ENCODE measurements at places on chromosomes 1 and 21. TPM values are rescaled to one million over a fixed set of nuclear protein-coding genes. Genes with fewer than 3 reads are reported as not detected.

The SEC16B gene
- not detected for total RNA-seq

The GNG4 gene
- 2.3 TPM for total RNA-seq

The ADARB1 gene
- 36.2 TPM for total RNA-seq

The CR1L gene
- not detected for total RNA-seq

The ZNF326 gene
- total RNA-seq = 21.1 TPM

The SMIM1 gene
- 1.5 TPM for total RNA-seq

DNA sequence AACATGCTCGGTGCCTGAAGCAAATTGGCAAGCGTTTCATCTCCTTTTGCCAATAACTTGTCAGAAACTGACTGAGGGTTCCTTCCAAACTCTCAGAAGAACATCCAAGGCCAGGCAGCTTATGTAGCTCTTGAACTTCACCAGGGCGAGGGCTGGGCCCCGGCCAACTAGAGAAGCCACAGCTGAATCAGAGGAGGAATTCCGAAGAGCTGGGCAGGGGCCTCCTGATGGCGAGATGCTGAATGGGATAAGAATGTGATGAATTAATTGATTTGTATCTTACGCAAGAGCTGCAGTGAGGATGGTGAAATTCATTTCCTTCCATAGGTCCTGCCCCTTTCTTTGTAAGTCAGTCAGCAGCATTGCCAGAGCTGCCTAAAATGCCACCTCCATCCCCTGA, 345.8 kb downstream of the KIF26B start:
- no peak for DNase-seq

DNA sequence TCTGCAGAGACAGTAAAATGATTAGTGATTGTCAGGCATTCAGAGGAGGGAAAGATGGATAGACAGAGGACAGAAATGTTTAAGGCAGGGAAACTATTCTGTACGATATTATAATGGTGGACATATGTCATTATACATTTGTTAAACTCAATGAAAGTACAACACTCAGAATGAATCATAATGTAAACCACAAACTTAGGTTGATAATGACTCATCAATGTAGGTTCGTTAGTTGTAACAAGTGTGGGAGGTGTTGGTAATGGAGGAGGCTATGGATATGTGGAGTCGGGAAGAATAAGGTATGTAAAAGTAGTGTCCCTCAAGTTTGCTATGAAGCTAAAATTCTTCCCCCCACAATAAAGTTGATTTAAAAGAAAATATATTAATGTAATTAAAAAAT, 455.0 kb downstream of the BRINP3 start:
- DNase-seq = no peak

DNA sequence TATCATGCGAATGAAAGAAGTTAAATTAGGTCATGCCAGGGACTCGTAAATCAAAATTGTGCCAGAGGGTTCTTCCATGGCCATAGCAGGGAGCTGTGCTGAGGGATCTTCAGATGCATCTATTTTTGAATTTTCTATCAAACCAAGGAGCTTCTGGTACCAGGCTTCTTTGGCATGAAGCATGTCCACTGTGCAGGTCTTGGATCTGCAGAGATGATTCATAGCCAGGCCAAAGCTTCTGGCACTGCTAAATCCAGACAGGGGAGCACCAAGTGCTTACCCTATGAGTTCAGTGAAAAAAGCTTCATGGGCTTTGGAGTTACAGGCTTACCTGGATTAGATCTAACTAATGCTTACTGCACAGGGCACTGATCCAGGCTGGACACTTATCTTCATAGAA, 154.2 kb upstream of the DAB1 start:
- no peak for DNase-seq

- DNase-seq = no peak
These were observed 25.7 kb downstream of the CRYAA start for GRCh38 chr21:43194303-43195120.

- DNase-seq = no peak
These were observed 2.0 kb downstream of the CAMSAP2 start for GRCh38 chr1:200740571-200741208.

DNA sequence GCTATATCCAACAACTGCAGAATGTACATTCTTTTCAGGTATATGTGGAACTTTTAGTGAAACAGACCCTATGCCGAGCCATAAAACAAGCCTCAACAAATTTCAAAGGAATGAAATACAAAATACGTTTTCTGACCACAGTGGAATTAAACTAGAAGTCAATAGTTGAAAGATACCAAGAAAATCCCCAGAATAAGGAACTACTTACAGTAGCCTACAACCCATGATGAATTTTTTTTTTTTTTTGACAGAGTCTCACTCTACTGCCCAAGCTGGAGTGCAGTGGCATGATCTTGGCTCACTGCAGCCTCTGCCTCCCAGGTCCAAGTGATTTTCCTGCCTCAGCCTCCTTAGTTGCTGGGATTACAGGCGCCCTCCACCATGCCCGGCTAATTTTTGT, 83.4 kb downstream of the RUNX3 start:
- DNase-seq = no peak

DNA sequence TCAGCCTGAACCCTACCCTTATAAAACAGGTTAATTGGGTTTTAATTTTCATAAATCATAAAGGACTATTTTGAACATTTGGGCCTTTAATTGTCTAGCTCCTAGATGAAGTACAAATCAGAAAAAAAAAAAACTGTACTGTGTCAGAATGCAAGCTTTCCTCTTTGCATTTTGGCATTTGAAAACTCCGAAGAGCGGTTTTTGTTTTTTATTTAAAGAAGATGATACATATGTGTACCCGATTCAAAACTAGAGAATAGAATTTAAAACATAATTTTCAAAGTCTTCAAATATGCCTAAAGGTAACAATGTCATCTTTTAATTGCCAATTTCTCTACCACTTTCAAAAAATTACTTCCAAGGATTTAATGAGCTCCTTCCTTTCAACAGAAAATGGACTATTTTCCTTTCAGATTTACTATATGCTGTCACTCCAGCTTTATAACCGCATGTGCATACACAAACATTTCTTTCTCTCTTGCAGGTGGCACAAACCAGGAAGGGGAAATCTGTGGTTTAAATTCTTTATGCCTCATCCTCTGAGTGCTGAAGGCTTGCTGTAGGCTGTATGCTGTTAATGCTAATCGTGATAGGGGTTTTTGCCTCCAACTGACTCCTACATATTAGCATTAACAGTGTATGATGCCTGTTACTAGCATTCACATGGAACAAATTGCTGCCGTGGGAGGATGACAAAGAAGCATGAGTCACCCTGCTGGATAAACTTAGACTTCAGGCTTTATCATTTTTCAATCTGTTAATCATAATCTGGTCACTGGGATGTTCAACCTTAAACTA, 33.7 kb downstream of the MRPL39 start:
- DNase-seq = peak; percentile 87

DNA sequence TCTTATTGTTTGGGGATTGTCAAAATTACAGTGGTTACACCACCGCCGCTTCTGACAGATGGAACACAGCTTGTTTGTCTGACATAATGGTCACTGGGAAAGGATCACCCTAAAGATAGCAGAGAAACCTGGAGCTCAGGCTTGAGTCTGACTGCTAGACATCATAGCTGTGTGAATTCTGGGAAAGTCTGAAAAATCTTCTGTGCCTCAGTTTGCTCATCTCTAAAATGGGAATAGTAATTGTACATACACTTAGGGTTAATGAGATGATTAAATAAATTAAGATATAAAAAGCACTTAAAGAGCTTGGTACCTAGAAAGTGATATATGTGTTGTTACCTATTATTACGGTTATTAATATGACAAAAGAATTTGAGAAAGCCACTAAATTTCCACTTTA, 39.7 kb upstream of the NRIP1 start:
- no peak for DNase-seq

DNA sequence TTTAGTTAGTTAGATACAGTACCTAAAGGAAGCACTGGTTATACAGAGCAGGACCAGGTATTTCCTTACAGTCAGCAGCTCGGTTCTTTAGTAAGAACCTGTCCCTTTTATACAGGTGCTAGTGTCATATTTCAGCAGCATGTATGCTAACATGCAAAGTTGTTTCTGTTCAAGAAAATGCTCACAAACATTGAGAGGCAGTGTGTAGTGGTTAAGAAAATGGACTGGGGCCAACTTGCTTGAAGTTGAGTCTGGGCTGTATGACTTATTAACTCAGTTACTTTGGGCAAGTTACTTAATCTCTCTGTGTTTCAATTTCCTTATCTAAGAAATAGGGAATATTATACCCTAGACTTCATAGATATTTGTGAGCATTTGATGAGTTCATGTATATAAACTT, 31.1 kb downstream of the AK4 start:
- DNase-seq = no peak

GRCh38 chr1:9840176-9840575, 16.4 kb upstream of the CLSTN1 start:
- no peak for DNase-seq

DNA sequence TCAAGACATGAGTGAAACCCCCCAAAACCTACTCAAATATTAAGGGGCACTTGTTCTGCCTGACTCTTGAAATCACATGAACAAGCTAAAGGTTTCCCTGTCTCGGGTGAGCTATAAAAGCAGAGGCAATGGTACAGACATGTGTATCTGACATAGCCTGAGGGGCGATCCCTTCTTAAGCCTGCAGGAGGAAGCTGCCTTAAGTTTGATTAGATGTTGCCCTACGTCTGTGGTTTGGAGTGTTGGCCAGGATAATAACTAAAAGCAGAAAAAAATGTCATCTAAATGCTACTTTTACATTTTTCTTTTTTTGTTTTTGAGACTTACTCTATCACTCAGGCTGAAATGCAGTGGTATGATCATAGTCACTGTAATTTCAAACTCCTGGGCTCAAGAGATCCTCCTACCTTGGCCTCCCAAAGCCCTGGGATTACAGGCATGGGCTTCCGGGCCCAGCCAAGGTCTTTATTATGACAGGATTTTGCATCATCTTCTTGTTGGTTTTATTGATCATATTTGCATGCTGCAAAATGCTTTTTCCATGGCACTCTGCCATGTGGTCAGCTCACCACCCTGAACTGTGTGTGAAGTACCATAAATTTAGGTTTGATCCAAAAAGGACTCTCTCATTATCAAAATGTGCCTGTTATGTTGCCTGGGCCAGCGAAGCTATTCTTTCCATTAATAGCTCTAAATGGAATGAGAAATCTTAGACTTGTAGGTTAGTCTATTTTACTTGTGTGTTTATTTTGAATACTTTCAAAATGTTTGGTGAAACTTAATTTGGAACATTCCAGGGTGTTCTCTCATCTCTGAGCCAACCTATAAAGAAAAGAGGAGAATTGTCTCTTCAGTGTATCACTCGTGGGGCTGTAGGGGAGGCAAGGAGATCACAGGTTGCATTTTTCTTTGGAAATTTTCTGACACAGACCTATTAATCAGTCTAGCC, 15.0 kb upstream of the HMGN1 start:
- DNase-seq = no peak

DNA sequence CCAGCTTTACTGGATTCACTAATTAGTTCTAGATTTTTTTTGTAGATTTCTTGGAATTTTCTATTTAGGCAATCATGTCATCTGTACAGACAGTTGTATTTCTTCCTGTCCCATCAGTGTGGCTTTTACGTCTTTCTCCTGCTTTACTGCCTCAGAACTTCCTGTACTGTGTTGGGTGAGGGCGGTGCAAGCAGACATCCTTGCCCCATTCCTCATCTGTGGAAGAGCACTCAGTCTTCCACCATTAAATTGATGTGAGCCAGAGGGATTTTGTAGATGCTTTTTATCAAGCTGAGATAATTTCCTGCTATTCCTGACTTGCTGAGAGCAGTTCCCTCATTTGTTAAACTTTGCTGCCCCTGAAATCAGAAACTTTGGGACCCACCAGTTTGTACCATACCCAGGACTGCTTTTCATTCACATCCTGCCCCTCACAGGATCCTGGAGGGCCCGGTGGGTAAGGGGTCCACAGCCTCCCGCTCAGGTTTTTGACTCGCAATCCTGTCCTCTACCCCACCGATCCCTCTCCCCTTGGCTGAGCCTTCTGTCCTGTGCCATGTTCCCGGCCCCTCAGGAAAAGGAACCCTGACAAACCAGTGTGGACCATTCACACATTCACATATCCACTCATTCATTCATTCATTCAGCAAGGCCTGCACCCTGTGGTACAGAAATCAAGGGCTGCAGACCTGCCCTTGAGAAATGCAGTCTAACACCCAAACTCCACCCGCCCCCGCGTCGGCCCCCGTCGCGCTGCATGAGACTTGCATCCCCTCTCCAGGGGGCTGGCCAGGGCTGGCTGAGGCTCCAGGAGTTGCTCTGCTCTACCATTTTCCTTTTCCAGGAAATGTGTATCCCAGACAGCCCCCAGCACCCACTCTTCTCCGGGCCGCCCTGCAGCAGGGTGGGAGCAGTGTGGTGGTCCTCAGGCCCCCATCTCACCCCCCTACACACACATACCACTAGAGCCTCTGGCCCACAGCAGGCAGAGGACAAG, 246.5 kb upstream of the VAMP3 start:
- no peak for DNase-seq

- peak; percentile 77 for DNase-seq
These were observed 40.4 kb downstream of the KIAA0040 start for GRCh38 chr1:175152006-175152652.

DNA sequence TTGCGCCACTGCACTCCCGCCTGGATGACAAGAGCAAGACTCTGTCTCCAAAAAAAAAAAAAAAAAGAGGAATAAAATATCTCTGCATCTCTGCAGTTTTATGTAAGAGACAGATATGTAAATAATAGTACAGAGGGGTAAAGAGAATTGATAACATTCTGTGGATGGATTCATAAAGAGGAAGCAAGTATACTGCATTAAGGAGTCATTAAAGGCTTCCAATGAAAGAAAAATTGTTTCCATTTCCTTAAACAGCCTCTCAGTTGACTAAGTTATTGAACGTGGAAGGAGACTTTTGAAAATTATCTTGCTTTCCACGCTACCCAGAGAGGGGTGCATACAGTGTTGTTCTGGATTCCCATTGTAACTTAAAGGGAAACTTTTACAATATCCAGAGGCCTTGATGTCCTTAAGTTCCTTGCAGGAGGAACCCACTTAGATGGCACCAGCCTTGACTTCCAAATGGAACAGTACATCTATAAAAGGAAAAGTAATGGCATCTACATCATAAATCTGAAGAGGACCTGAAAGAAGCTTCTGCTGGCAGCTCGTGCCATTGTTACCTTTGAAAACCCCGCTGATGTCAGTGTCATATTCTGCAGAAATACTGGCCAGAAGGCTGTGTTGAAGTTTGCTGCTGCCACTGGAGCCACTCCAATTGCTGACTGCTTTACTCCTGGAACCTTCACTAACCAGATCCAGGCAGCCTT, 13.8 kb downstream of the CEP350 start:
- no peak for DNase-seq

DNA sequence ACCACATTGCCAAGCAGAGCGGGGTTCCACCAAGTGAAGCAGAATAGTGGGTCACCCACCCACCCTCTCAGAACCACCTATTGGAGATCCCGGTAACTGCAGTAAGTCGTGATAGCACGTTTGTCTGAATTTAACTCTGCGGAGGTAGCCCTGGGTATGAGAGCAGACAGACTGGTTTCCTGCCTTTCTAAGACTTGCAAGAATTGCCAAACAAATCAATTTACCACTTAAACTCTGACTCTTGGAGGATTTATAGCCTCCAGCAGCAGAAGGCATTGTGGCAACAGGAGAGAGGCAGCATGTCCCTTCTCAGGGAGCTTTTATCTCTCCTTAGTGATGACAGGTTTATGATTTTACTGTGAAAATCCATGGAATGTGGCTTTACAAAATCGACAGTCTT, 287.9 kb upstream of the FMN2 start:
- DNase-seq = no peak

Measured in activated CD8-positive, alpha-beta T cell treated with anti-CD3 and anti-CD28 coated beads for 36 hours (primary cell).